ENCODE measurements at places on chromosomes 1 and 21. TPM values are rescaled to one million over a fixed set of nuclear protein-coding genes. Genes with fewer than 3 reads are reported as not detected.

SPATA21 gene
- total RNA-seq = not detected

OR2T11 gene
- not detected for total RNA-seq

BCL2L15 gene
- 0.59 TPM for total RNA-seq

CCDC27 gene
- not detected for total RNA-seq

SERINC2 gene
- 15.4 TPM for total RNA-seq

CA6 gene
- total RNA-seq = not detected

FAM229A gene
- total RNA-seq = 1.4 TPM

RGSL1 gene
- not detected for total RNA-seq

URB1 gene
- total RNA-seq = 41.6 TPM

HSD3B1 gene
- not detected for total RNA-seq

C4BPA gene
- not detected for total RNA-seq

AMY1B gene
- total RNA-seq = not detected

FBLIM1 gene
- total RNA-seq = 11.0 TPM

CELA3A gene
- not detected for total RNA-seq

BGLAP gene
- 0.37 TPM for total RNA-seq

SELL gene
- under 0.01 TPM for total RNA-seq

IGFN1 gene
- total RNA-seq = not detected

ZNF695 gene
- total RNA-seq = 1.8 TPM

CELA2A gene
- not detected for total RNA-seq

VWA5B1 gene
- not detected for total RNA-seq

CFHR5 gene
- total RNA-seq = not detected

RASAL2 gene
- total RNA-seq = 30.3 TPM

DEPDC1 gene
- 44.8 TPM for total RNA-seq

SEC16B gene
- 1.2 TPM for total RNA-seq

SPATA17 gene
- total RNA-seq = 0.98 TPM

VSIG8 gene
- total RNA-seq = not detected

ZSWIM5 gene
- 0.20 TPM for total RNA-seq

RXFP4 gene
- total RNA-seq = not detected

C1QA gene
- not detected for total RNA-seq

PCNX2 gene
- total RNA-seq = 42.6 TPM

ERICH3 gene
- not detected for total RNA-seq

TPTE gene
- not detected for total RNA-seq

FAM177B gene
- total RNA-seq = not detected

Data from subcutaneous preadipocyte (primary cell).